NCI-H187 (cell line): ENCODE measurements at places on chromosomes 3 and 15.
A peak's percentile ranks its signal among the peaks of the same experiment; 100 is the strongest.

DNA sequence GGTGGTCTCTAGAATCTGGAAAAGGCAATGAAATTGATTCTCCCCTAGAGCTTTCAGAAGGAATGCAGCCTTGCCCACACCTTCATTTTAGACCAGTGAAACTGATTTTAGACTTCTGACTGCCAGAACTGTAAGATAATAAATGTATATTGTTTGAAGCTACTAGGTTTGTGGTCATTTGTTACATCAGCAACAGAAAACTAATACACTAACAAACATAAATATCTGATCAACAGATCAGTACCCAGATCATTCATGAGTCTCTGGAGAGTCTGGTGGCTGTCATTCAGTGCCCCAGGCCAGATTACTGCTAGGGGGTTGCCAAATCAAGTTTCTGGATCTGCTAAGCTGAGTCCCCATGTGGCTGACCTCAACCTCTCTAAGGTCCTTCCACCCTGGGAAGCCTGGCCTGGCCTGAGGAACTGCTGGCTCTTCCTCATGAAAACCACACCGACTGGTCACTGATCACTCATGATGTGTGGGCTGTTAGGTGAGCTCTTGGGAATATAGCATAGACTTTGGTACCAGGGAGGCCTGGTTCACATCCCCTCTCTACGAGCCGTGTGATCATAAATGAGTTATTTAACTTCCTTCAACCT lies 11.1 kb upstream of the LACTB start:
- DNase-seq = no peak

- no peak for DNase-seq
Measured at GRCh38 chr15:77748078-77749064, 115.7 kb upstream of the LINGO1 start.

DNA sequence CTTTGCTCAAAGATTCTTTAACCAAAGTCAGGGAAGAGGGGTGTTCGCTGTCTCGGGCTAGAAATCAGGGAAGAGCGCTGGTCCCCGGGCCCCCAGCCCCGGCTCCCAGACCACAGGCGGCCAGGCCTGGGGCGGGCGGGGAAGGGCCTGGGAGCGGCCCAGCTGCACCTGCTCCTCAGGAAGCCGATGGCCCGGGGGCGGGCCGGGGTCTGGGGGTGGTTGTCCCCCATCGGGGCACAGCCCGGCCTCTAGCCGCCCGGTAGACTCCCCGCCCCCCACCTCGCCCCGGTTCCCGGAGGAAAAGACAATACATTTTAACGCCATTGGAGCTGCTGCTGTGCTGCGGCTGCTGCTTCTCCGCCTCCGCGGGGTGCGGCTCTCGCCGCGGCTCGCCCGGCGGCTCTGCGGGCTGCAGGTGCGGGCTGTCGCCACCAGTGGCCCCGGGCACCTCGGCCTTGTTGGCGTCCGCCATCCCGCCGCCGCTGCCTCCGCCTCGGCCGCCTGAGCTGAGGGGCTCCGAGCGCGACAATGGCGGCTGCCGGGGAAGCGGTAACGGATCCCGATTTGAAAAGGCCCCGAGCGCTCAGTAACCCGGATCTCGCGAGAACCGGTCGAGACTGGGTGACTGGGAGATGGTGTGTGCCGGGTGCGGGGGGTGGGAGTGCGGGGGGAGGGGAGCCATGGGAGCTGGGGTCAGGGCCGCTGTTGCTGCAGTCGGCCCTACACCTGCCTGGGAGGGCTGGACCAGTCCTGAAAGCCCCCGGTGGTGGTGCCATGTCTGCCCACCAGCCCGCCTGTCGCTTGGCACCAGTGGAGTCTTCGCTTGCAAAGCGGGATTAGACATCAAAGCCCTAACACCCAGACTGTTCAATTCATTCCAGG lies at the start of gene MYEF2:
Gene MYEF2, minus strand, starts transcription at position 530 of the 882 bp plus-strand sequence. Its CDS starts 58 bp downstream, at position 472.
- no peak for DNase-seq

- peak; percentile 31 for DNase-seq
Measured at GRCh38 chr3:146544002-146544928, at the start of gene PLSCR1. Gene PLSCR1, minus strand, starts transcription at chr3:146544607. Its CDS starts 8,055 bp downstream, at chr3:146536552.

DNA sequence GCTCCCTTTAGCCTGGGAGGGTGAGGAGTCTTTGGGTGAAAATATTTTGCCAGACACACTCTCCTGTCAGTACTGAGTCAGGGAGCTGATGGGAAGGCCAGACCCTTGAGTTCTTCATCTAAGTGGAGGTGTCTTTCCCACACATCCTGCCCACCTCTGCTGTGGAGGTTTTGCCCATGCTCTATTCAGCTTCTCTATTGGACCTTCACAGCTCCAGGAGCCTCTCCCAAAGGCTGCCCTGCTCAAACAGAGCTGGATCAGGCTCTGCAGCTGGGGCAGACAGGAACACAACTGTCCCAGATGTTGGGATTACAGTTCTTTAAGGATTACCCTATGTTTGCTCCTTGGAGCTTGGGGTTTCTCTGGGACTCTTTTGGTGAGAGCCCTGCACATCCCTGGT lies 77.9 kb downstream of the SPSB4 start:
- DNase-seq = no peak
